ENCODE measurements at places on chromosomes 7 and 10.

GRCh38 chr10:46229144-46229563 lies 57.6 kb upstream of the ANTXRL start:
- DNase-seq = peak; percentile 56

DNA sequence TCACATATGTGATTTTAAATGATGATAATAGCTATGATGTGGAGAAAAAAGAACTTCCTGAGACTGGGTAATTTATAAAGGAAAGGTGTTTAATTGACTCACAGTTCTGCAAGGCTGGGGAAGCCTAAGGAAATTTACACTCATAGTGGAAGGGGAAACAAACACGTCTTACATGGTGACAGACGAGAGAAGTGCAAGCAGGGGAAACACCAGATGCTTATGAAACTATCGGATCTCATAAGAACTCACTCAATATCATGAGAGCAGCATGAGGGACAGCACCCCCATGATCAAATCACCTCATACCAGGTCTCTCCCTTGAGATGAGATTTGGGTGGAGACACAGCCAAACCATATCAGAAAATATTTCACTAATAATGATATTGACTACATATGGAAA lies 4.1 kb upstream of the LIPN start:
- DNase-seq = no peak

- DNase-seq = no peak
Measured at GRCh38 chr10:95221124-95221523, 27.1 kb downstream of the ACSM6 start.

DNA sequence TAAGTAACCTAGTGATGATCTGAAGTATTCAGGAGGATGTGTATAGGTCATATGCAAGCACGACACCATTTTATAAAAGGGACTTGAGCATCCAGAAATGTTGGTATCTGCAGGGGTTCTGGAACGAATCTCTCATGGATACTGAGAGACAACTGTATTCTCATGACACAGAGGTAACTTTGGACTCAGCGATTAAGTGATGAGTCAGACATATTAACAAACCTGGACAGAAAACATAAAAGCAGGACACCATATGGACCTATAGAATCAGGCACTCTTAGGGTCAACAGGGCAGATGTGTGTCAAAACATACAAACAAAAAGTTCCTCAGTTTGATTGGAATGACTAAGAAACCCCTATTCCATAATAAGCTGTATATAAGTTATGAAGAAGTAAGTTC lies 248.1 kb downstream of the ANKRD7 start:
- DNase-seq = no peak

DNA sequence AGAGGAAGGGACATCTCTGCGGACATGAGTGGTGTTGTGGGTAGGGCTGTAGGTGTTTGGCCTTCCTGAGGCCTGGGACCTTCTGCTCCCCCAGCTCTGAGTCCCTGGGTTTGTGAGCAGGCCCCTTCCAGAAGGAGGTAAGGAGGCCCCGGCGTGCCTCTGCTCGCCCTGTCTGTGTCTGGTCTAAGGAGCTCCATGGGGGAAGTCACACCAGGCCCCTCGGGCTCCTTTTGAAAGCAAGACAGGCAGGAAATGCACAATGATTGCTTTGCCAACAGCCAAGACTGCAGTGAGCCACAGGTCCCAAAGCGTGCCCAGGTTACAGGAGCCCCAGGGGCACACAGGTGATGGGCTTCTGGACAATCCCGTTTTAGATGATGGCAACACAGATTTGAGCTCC lies 89.5 kb downstream of the FAM53B start:
- no peak for DNase-seq

GRCh38 chr10:115849197-115849596 lies 423.8 kb downstream of the GFRA1 start:
- no peak for DNase-seq

DNA sequence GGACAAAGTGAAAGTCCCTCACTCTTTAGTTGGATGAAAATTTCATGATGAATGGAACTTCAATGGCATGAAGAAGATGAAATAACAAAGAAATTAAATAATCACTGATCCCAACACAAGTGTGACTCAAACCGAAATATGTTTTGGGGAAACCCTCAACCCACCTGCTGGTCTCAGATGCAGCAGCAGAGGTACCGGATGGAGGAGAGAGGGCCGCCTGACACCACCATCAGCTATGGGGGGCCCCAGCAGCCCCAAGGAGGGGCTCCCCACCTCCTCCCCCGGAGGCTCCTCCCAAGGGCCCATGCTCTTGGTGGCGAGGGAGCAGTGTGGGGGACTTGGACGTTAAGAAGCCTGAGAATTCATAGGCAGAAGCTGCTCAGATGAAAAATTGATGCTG lies 137.2 kb upstream of the ADARB2 start:
- no peak for DNase-seq

GRCh38 chr7:54841772-54842697 lies 83.0 kb upstream of the SEC61G start:
- DNase-seq = peak; percentile 52

DNA sequence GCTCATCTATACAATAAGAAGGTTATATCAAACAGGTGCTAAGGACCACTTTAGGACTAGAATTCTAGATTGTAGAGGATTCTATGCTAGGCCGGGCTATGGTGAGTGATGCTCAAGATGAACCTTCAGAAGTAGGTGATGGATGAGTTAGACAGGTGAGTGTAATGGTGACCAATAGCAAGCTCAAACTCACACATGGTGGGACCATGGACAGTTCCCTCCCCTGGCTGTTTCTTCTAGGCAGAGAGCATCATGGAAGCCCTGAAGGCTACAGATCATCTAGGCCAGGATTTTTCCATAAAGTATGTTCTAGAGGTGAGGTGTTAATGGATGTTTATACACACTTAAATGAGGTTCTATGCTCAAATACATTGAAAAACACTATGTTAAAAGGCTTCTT lies 162.2 kb upstream of the WDR11 start:
- DNase-seq = no peak

DNA sequence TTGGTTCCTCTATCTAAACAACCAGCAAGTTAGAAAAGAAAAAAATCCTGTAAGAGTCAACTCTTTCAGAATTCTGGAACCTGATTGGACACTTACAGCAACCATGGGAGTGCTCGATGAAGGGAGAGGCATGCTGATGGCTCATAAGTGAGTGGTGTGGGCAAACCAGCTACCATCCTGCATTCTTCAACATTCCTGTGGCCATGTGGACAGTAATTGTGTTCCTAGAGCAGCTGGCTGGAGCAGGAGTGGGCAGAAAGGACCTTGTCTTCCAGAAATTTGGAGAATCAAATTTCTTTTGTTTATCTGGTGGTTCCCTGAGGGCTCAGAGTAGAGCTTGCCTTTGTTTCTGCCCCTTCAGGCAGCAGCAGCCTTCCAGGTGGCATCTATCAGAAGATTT lies 22.5 kb upstream of the MYL7 start:
- DNase-seq = no peak

- DNase-seq = no peak
Measured at GRCh38 chr10:109891105-109891504, 32.2 kb downstream of the XPNPEP1 start.

GRCh38 chr10:78523453-78523852 lies 489.8 kb downstream of the RPS24 start:
- DNase-seq = no peak

DNA sequence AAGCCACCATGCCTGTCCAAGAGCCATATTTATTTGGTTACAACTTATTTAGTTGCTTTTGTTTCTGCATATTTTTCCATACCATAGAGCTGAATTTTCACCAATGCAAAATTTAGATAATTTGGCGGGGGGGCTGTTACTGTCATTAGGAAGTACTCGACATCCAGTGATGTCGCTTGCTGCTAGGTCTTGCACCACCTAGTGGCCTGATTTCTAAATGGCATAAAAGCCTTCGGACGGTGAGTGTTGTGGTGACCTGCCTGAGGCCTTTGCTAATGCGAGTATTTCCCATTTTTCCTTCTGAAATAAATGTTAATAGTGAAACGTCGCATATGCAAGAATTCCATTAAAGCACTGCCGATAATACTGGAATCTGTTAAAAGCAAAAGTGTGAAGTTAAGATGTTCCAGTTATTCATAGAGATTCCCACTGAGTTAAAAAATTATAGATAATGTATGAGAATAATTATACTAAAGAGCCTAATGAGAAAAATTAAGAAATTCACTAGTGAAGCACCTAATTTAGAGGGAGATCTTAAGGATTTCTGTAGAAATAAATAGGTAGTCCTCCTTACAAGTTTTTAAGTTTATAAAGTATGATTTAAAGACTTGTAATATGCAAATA lies 86.1 kb upstream of the DNAJB6 start:
- peak; percentile 63 for DNase-seq

DNA sequence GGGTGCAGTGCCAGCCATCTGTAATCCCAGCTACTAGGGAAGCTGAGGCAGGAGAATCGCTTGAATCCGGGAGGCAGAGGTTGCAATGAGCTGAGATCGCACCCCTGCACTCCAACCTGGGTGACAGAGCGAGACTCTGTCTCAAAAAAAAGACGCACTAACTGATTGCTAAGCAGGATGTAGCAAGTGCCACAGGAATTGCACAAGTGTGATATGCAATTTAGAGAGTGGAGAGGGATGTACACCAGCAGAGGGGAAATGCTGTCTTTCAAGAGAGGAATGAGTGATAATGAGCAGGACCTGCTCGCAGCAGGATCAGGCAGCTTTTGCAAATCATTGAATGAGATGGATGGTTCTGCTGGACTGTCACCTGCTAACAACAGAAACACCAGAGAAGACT lies 13.3 kb upstream of the SLC16A12 start:
- no peak for DNase-seq

DNA sequence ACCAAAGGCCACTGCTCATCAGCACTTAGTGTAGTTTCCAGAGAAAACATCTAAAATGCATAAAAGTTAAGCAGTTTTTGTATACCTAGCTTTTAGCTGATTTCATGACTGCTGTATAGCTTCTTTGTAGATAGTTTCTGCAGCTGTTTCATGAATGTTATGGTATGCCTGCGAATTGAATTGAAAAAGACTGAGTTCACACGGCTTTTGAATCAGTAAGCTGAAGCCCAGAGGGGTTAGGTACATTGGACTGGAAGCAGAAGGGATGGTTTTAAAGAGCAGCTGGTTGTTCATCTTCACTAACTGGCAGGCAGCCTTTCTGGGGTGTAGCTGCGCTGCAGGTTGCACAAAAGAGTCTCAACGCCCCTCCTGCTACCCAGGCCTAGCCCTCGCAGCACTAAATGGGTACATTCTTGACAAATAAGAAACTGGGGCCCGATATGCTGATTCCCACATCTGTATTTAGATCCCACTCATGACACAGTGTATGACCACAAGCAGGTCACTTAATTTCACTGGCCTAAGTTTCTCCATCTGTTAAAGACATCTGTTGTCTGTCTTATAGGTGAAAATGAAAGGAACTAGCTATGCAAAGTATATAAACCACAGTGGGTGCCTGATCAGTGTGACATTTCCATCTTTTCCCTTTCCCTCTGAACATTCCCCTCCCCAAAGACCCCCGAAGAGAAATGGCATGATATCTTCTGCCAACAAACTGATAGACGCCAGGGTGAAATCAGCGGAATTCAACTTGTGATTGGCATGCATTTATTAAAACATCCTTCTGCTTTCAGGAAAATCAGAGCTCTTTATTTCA lies 85.9 kb upstream of the AGBL3 start:
- DNase-seq = no peak

GRCh38 chr7:16564909-16565426 lies 38.3 kb downstream of the LRRC72 start:
- no peak for DNase-seq

DNA sequence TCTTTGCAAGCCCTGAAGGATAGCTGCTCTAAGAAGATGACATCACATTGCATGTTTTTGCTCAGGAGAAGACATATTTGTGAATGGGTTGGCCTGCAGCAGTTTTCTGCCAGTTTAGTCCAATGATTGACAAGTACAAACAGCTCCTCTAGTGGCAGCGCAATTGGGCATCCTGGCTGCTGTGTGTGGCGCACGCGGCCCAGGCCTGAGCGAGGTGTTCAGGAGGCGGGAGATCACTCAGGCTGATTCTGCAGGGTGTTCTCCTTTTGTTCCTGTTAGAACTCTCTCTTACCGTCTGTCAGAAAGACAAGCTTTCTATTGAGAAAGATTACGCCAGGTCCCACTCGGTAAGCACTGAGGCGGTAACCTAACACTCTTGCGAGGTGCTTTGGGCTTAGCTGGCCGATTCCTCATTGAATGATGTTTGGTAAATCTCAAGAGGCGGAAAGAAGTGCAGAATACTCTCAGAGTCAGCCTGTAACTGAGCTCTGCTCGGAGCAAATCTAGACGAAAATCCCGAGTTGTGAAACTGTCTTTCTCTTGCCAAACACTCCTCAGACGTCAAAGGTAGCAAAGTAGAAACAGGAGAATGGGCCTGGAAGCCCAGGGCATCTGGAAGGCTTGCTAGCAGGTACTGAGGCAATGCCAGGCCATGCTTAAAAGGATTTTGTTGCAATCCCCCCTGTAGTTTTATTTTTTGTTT lies 219.2 kb upstream of the BMPER start:
- DNase-seq = no peak

GRCh38 chr10:132570771-132571649 lies 33.4 kb downstream of the INPP5A start:
- DNase-seq = peak; percentile 13

- DNase-seq = no peak
Measured at GRCh38 chr7:56447864-56448693, 331.9 kb upstream of the NUPR2 start.

DNA sequence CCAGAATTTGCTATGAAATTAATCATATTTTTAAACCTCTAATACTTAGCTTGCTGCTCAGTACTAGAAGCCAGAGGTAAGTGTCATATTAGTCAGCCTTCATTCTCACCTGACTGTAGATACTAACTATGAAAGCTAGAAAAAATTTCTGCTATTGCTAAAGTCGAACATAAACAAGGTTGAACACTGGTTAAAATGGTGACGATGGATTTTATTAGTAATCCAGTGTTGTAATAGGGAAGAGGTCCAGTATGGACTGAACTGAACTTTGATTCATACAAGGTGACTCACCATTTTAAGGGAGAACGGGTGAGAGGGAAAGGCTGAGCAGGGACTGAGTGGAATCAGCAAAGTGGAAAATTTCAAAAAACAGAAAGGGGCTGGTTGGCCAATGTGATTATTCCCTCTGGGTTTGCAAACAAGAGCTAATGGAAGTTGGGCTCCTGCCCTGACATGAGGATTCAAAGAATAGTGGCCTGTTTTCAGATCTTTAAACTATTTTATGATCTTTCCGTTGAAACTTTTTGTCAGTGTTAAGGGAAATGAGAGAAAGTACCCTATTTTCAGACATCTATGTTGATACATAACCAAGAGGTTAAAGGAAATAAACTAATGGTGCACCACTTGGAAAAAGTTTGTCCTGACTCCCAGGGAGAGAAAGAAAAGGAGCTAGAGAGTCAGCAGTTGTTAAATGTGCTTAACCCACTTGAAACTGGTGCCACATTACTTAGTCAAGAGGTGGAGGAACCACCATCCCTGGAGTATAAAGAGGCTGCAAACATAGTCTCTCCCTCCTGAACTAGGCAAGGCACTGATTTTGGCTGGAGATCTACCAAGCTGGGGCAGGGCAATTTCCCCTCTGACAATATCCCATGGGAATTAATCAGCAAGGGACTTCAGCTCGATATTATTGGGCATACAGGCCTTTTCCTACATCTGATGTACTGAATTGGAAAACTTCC lies 15.3 kb upstream of the AKR1C1 start:
- no peak for DNase-seq

Data from glutamatergic neuron (in vitro differentiated cells).